Cardiac ventricle fibroblast (primary cell): ENCODE measurements at places on chromosomes 1 and 21. TPM values are rescaled to one million over a fixed set of nuclear protein-coding genes. Genes with fewer than 3 reads are reported as not detected.

Gene PROK1
- not detected in 2 replicates for total RNA-seq

Gene VSIG8
- not detected in 2 replicates for total RNA-seq

Gene ARMH1
- total RNA-seq, result 1.00 and 2.2 TPM in 2 replicates

Gene MTR
- 21.2 and 21.5 TPM in 2 replicates for total RNA-seq

Gene S100A7
- not detected in 2 replicates for total RNA-seq

Gene STUM
- 0.73 and 0.81 TPM in 2 replicates for total RNA-seq

Gene ATG4C
- total RNA-seq, result 4.7 and 11.5 TPM in 2 replicates

Gene PADI2
- not detected in 2 replicates for total RNA-seq

Gene TMEM51
- 1.4 and 2.2 TPM in 2 replicates for total RNA-seq

Gene IFFO2
- total RNA-seq, result 4.3 and 4.9 TPM in 2 replicates

Gene RAP1A
- 27.4 and 29.3 TPM in 2 replicates for total RNA-seq

Gene EFNA3
- 1.2 and 1.8 TPM in 2 replicates for total RNA-seq

Gene SERPINC1
- not detected in 2 replicates for total RNA-seq

Gene LYPD8
- total RNA-seq, result not detected in 2 replicates
